WTC11 (cell line): ENCODE measurements at places on chromosomes 1 and 21.

- no peaks in the 10 kb centered on the region for H3K36me3 ChIP-seq
- DNase-seq: no peak
- no peak overlapping the region for H3K27ac ChIP-seq
Observed at GRCh38 chr1:97986041-97987005, 65.5 kb upstream of the DPYD start.

DNA sequence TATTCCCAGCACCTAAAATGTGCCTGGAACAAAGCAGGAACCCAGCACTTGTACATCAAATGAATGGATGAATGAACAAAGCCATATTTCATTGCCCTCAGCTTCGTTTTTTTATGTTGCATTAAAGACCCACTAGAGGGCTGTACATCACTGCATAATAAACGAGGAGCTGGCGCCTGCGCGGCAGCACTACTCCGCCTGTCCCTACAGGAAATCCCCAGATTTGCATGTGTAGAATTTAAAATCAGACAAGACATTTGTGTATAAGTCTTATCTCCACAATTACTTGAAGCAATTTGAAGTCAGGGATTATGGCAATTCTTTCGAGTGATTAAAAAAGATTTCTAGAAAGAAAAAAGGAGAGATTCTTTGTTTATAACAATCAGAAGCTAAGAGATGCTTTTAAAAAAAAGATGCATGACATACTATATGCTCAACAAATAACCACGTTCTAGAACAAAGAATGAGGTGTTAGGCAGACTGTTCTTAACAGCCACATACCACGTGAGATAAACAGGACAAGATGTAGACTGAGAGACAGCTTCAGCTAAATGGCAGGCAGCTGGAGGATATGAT, 5.4 kb upstream of the NEK2 start:
- H3K4me3 ChIP-seq: no peak overlapping the region
- no peak overlapping the region for H3K27ac ChIP-seq
- peaks cover 10% of the 10 kb centered on the region for H3K4me1 ChIP-seq
- no peaks in the 10 kb centered on the region for H3K27me3 ChIP-seq
- DNase-seq: peak; percentile 46

DNA sequence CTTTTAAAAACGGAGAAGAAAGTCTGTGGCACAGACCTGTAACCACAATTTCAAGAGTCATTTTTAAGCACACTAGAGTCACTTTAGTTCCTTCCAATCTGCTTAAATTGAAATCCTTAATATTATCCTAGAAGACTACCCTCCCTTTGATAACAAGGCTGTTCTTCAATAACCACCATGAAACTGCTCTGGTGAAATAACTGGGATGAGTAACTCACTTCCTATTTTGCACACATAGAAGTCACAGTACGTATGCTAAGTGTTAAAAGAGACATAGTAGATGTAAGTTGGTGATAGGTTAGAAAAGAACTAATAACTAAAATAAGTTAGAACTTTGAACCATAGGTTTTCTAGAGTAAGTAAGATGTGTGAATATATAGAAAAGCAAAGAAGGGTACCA, 107.8 kb downstream of the NME7 start:
- peaks cover 18% of the 10 kb centered on the region for H3K36me3 ChIP-seq
- no peak overlapping the region for H3K27ac ChIP-seq
- H3K27me3 ChIP-seq: no peaks in the 10 kb centered on the region
- H3K4me1 ChIP-seq: 0 out of 2 replicates have a peak, but pooled peaks cover 4% of the 10 kb centered on the region

GRCh38 chr1:111887385-111887784, 102.1 kb downstream of the KCND3 start:
- peaks cover 21% of the 10 kb centered on the region for H3K4me1 ChIP-seq
- H3K36me3 ChIP-seq: no peaks in the 10 kb centered on the region
- H3K4me3 ChIP-seq: no peak overlapping the region
- no peak overlapping the region for H3K27ac ChIP-seq
- DNase-seq: no peak

GRCh38 chr1:152654110-152654509, 9.1 kb upstream of the LCE2D start:
- H3K4me1 ChIP-seq: no peaks in the 10 kb centered on the region
- H3K27me3 ChIP-seq: peaks cover 3% of the 10 kb centered on the region; the same call in 1 of the 2 replicates
- no peak overlapping the region for H3K4me3 ChIP-seq

DNA sequence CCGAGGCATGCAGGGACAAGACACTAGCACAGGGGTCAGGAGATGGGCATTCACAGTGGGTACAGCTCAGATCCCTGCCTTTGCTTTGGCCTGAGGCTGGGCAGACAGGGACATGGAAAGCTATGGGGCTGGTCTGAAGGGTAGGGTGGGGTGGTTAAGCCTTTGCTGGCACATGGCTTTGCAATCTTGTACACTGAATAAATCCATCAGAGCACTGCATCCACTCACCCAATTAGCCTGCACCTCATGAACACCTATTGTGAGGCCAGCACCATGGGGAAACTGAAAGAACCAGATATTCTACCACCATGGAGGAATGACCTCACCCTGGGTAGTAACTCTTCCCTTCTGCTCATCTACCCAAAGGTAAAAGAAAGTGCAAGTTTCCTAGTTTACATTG, 199.6 kb upstream of the LMO4 start:
- H3K27ac ChIP-seq: no peak overlapping the region
- H3K4me3 ChIP-seq: no peak overlapping the region
- DNase-seq: no peak
- H3K4me1 ChIP-seq: peaks cover 8% of the 10 kb centered on the region
- peaks cover 15% of the 10 kb centered on the region for H3K27me3 ChIP-seq
- H3K36me3 ChIP-seq: no peaks in the 10 kb centered on the region

- no peaks in the 10 kb centered on the region for H3K27me3 ChIP-seq
- H3K4me1 ChIP-seq: no peaks in the 10 kb centered on the region
- H3K4me3 ChIP-seq: no peak overlapping the region
- H3K27ac ChIP-seq: no peak overlapping the region
- H3K36me3 ChIP-seq: no peaks in the 10 kb centered on the region
- DNase-seq: peak; percentile 12
Observed at GRCh38 chr1:16615253-16616252, 2.2 kb upstream of the NBPF1 start.

GRCh38 chr1:227905573-227906487, 41.9 kb downstream of the WNT9A start:
- H3K27ac ChIP-seq: no peak overlapping the region
- DNase-seq: no peak
- no peaks in the 10 kb centered on the region for H3K27me3 ChIP-seq
- peaks cover 11% of the 10 kb centered on the region for H3K4me1 ChIP-seq
- no peak overlapping the region for H3K4me3 ChIP-seq
- H3K36me3 ChIP-seq: no peaks in the 10 kb centered on the region

DNA sequence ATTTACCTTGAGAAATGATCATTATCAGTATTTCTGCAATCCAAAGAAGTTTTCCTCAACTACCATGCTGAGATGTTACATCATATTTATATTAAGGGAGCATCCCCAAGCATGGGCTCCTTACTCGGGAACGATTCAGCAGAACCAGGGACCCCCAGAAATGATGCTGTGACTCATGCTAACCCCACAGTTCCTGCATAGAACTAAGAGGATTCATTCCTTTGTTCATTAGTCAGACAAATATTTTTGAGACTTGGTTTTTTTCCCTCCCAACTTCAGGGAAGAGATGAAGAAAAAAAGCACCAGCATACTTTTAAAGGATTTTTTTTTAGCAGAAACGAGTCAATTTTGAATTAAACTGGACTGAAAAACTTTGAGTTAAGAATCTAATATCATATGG, 49.2 kb upstream of the COL24A1 start:
- no peak overlapping the region for H3K4me3 ChIP-seq
- DNase-seq: no peak
- no peaks in the 10 kb centered on the region for H3K27me3 ChIP-seq
- no peaks in the 10 kb centered on the region for H3K4me1 ChIP-seq
- no peaks in the 10 kb centered on the region for H3K36me3 ChIP-seq

- no peak overlapping the region for H3K4me3 ChIP-seq
- DNase-seq: no peak
- H3K27ac ChIP-seq: no peak overlapping the region
- peaks cover 55% of the 10 kb centered on the region for H3K4me1 ChIP-seq
- H3K36me3 ChIP-seq: no peaks in the 10 kb centered on the region
Observed at GRCh38 chr1:208228550-208228949, 15.6 kb downstream of the PLXNA2 start.

DNA sequence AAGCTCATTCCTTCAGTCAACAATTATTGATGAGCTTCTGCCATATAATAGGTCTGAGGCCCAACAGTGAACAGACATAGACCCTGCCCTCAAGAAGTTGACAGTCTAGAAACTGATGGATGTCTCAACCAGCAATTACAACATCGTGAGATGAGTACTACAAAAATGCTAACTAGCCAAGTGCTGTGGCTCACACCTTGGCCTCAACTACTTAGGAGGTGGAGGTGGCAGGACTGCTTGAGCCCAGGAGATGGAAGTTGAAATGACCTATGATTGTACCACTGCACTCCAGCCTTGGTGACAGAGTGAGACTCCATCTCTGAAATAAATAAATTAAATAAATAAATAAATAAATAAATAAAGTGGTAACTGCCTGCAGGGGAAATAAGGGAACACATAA, 11.7 kb upstream of the PTP4A2 start:
- no peak overlapping the region for H3K4me3 ChIP-seq
- no peak overlapping the region for H3K27ac ChIP-seq
- H3K36me3 ChIP-seq: no peaks in the 10 kb centered on the region
- peaks cover 26% of the 10 kb centered on the region for H3K4me1 ChIP-seq
- no peak for DNase-seq
- no peaks in the 10 kb centered on the region for H3K27me3 ChIP-seq

DNA sequence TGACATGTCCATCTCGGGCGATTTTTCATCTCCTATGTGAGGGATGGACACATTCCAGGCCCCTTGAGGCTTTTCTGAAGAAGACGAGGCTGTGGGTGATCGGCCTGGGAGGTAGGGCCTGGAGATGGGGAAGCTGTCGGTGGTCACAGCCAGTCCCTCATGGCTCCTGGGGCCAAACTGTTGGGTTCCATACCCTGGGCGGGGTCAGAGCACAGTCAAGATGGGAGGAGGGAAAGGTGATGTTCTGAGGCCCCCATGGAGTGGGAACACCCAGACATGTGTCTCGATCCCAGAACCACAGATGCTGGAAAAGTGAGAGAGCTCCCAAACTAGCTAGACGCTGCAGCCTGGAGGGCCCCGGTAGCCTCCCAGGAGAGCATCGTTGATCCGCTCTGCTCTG, 157.5 kb upstream of the C1orf174 start:
- H3K27ac ChIP-seq: no peak overlapping the region
- no peak for DNase-seq
- no peaks in the 10 kb centered on the region for H3K4me1 ChIP-seq
- H3K4me3 ChIP-seq: no peak overlapping the region
- H3K36me3 ChIP-seq: peaks cover 58% of the 10 kb centered on the region
- peaks cover 9% of the 10 kb centered on the region for H3K27me3 ChIP-seq

GRCh38 chr1:14844923-14845617, 246.6 kb downstream of the KAZN start:
- H3K27ac ChIP-seq: no peak overlapping the region
- H3K4me1 ChIP-seq: no peaks in the 10 kb centered on the region
- no peak overlapping the region for H3K4me3 ChIP-seq
- H3K27me3 ChIP-seq: peaks cover 5% of the 10 kb centered on the region; the same call in 1 of the 2 replicates
- DNase-seq: no peak

DNA sequence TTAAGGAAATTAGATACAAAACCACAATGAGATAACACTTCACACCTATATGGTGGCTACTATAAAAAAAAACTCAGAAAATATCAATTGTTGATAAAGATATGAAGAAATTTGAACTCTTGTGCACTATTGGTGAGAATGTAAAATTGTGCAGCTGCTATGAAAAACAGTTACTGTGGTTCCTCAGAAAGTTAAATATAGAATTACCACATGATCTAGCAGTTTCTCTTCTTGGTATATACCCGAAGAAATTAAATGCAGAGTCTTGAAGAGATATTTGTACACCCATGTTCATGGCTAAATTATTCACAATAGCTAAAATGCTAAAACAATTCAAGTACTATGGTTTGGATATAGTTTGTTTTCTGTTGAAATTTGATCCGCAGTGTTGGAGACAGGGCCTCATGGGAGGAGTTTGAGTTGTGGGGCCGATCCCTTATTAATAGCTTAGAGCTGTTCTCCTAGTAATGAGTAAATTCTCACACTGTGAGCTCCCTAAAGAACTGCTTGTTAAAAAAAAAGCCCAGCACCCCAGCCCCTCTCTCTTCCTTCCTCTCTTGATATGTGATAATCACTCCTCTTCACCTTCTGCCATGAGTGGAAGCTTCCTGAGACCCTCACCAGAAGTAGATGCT, 1412.1 kb downstream of the PLA2G4A start:
- H3K27me3 ChIP-seq: no peaks in the 10 kb centered on the region
- no peak overlapping the region for H3K27ac ChIP-seq
- no peaks in the 10 kb centered on the region for H3K36me3 ChIP-seq
- H3K4me1 ChIP-seq: 0 out of 2 replicates have a peak, but pooled peaks cover 5% of the 10 kb centered on the region

DNA sequence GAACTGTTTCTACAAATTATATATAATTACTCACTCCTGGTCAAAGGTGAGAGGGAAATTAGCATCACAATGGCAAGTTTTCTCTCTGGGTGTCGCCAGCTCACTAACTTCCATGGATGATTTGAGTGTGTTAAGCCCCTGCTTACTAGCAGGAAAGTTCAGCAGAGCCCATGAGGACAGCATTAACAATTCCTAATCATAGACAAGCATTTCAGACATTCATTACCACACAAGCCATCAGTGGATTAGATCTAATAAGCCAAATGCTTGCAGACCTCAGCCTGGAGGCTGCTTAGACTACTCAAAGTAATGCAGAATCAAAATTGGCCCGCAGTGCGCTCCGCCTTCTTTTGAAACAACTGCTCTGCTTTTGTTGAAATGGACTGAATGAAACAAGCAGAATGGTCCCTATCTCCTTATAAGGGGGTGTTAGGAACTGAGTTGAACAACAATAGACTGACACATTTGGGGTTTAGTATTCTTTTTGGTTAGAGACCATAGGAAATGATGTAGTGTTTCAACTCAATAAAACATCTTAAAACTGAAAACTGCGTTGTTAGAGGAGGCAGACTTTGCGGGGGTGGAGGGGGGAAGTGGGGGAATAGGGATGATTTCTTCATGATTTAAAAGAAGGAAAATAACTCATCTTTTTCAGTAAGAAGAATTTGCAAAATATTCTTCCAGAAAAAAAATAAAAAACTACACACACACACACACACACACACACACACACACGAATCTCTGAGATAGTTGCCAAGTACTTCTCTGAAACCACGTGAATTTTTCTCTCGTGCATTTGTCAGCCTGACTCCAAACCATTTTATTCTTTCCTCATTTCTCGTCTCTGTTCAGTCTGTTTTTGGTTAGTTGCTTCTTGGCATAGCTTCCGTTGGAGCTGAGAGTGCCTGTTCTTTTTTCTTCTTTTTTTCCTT, 54.6 kb downstream of the GORAB start:
- peaks cover 21% of the 10 kb centered on the region for H3K4me1 ChIP-seq
- no peak for DNase-seq
- peaks cover 100% of the 10 kb centered on the region for H3K27me3 ChIP-seq
- H3K27ac ChIP-seq: no peak overlapping the region

DNA sequence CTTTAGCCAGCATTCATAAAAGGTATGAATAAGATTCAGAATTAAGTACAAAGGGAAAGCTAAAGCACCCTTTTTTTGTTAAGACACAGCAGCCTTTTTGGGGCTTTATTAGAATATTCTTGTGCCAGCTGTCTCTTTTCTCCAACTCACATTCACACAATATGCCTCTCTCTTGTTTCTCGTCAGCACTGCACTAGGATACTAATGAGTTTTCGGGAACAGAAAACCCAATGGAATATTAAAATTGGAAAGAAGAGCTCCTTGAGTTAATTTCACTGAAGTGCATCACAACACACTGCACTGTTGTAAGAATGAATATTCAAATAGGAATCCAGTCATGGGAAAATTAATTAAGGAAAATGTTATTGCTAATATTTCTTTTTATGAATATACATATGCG, 410.4 kb upstream of the BEND5 start:
- no peak overlapping the region for H3K4me3 ChIP-seq
- H3K27me3 ChIP-seq: peaks cover 5% of the 10 kb centered on the region; the same call in 1 of the 2 replicates
- peaks cover 11% of the 10 kb centered on the region; the same call in 1 of the 2 replicates for H3K36me3 ChIP-seq
- no peak for DNase-seq
- no peak overlapping the region for H3K27ac ChIP-seq
